ENCODE measurements at places on chromosomes 7 and 10. TPM values are rescaled to one million over a fixed set of nuclear protein-coding genes. Genes with fewer than 3 reads are reported as not detected.

The IDI2 gene
- total RNA-seq = not detected

The MCMBP gene
- total RNA-seq = 56.0 TPM

The EEPD1 gene
- 18.5 TPM for total RNA-seq

The SLC18A2 gene
- 0.42 TPM for total RNA-seq

The FAM237B gene
- not detected for total RNA-seq

The ZPBP gene
- total RNA-seq = not detected
